Right cardiac atrium (tissue), 5 donors: ENCODE measurements at places on chromosomes 13 and 19. TPM values are rescaled to one million over a fixed set of nuclear protein-coding genes. Genes with fewer than 3 reads are reported as not detected.

DNA sequence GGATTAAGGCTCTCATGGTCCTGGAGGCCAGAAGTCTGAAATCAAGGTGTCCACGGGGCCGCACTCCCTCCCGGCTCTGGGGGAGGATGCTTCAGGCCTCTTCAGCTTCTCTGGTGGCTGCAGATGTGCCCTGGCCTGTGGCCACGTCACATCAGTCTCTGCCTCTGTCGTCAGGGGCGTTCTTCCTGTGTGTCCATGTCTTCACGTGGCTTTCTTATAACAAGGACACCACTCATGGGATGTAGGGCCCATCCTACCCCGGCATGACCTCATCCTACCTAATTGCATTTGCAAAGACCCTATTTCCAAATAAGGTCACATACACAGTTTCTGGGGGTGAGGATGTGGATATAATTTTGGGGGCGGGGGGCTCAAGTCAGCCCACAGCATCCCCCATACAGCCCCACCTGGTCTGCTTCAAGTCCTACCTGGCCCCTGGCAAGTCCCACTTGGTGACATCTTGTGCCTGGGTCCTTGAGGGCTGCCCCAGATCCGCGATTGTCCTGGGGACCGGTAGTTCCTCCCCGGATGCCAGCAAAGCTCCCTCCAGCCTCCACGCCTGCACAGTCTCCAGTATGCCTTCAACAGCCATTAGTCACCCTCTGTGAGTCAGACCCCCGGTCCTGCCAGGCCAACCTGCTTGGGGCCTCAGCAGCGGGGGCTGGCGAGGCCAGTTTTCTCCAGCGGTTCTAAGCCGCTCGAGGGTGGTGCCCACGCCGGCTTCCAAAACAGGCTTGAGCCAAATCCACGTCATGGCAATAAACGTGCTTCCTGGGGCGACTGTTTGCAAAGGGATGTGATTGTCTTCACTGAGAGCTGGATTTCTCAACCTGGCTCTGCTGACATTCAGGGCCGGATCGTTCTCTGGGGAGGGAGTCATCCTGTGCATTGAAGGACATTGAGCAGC, 32.2 kb downstream of the MYO9B start:
- DNase-seq: peak; percentile 97

GJB6 gene
- not detected for total RNA-seq

DNA sequence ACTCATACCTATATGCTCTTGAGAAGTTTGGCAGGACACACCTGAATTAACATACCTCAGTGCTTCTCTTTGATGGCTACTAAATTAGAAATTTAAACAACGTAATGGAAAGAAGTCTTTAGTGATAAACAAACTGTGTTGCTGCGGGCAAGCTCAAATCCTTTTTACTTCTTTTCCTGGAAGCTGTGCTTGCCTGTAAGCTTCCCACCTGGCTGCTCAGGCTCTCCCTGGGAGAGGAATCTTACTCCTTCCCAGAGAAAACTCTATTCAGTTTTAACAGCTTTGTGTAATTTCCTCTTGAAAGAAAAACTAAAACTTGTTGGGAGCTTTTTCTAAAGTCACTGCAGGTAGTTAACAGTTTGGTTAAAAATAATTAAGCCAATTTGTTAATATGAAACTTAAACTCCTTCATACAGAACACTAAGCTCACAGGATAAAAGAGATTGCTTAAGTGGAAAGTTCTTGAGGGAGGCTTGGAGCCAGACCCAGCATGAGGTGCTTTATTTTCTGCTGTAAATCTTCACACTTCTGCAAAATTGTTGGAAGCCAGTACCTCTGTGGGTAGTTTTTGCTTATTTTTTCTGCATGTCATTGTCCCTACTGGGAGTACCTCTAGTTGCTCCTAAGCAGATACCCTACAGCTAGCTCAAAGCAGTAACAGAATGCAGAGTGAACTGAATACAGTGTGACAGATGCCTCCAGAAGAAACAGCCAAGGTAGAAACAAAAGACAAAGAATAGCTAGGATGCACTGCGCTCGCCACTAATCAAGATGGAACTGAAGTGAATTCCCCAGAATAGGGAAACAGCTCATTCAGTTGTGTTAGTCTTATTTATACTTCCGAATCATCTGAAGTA, 1253.0 kb downstream of the PCDH17 start:
- no peak for DNase-seq

- DNase-seq: no peak
Observed at GRCh38 chr13:102233566-102234208, 168.2 kb downstream of the FGF14 start.

GRCh38 chr19:15241259-15241910, 9.1 kb upstream of the EPHX3 start:
- no peak for DNase-seq

DNA sequence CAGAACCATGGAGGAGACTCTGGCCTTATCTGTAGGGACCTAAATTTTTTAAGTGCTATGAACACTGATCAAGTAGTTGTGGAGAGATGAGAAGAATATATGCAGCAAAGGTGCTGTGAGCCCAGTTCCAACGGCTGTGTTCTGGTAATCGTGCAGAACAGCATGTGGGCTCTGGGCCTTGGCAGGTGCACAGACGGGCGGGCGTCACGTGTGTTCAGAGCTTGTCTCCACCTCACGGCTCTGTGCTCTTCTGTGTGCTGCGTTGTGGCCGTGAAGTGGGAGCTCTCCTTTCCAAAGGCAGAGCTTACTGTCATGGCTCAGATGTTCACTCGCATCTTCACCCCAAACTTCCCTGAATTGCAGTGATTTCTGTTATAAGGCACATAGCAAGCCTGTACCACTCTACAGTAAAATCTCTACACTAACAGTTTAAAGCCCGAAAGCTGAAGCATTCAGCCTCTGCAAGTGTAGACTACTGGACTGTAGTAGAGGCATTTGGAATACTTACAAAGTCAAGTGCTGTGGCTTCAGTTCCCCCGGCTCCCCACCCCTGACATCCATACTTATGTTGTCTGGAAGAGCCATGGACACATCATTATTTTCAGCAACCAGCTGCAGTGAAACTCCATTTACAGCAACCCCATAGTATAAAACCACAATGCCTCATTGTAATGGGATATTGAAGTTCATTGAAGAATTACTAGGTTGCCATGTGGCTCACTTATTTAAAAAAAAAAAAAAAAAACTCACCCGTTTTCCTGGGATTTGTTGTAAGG, 27.5 kb upstream of the TEX29 start:
- no peak for DNase-seq

DNA sequence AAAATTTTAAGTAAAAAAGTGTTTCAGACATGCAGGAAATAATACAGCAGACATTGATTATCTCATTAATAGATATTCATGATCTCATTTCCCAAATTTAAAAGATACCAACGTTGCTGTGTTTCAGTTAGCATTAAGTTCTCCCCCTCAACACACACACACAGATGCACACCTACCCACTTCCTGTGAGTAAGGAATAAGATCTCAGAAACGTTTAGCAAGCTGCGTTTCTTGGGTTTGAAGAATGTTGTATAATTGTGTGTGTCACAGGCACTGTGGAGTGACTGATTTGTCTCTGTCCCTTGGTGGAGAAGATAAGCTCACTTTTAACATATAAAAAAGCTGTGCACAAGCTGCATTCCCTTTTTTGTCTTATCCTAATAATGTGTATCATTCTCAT, 196.8 kb downstream of the PDS5B start:
- no peak for DNase-seq

DNA sequence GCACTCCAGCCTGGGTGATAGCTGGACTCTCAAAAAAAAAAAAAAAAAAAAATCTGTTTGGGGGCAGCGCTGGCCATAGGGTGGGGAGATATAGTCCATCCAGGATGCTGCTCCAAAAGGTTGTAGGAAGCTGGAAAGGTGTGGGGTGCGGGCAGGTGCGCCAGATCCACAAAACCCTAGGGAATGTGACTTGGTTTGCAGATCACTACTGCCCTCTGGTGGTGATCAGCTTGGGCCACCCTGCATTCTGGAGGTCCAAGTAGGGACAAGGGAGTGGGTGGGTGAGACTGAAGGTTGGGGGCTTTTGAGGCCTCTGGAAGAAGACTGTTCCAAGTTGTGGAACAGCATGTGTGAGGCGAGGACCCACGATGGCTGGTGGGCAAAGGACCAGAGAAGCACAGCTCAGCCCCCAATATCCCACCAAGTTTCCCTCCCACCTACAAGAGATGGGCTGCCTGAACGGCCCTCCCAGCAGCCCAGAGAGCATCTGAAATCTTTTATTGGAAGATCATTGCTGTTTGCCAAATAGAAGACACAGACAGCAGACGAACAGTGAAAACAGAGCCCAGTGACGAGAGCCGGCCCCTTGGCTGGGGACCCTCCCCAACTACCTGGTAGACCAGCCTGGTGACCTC, 10.4 kb upstream of the TYK2 start:
- DNase-seq: peak; percentile 84

GRCh38 chr19:46460981-46461380, 10.4 kb downstream of the PNMA8A start:
- DNase-seq: no peak

- no peak for DNase-seq
Observed at GRCh38 chr19:10776900-10777650, 58.9 kb downstream of the TMED1 start.

- no peak for DNase-seq
Observed at GRCh38 chr13:49343255-49343654, 95.5 kb downstream of the CDADC1 start.

CYSLTR2 gene
- total RNA-seq: 12.6 TPM

DNA sequence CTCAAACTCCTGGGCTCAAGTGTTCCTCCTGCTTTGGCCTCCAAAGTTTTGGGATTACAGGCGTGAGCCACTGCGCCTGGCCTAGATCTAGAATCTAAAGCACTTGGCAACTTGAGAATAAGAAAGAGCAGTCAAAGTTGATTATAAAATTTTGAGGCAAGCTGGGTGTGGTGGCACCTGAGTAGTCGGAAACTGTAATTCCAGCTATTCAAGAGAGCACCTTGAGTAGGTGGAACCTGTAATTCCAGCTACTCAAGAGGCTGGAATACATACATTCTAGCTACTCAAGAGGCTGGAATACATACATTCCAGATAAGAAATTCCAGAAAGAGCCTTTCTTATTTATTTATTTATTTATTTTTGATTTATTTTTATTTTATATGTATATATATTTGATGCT, 8.3 kb upstream of the NAA16 start:
- DNase-seq: no peak

RGL3 gene
- 14.0 TPM for total RNA-seq

HPN gene
- 7.0 TPM for total RNA-seq

DNA sequence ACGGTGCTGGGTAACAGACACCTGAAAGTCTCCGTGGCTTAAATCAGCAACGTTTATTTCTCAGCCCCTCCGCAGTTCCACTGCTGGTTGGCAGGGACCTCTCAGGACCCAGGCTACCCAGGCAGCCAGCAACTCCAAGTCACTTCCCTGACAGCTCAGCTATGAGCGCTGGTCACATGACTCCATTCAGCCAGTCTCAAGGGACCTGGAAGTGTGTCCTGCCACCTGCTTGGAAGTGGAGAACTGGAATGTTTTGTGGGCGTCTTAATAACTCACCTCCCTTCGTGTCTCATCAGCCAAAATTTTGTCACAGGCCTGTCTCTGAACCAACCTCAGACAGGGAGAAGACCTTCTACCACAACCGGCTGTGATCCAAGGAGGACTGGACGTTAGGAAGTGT, 72.8 kb downstream of the DPF1 start:
- DNase-seq: no peak

GRCh38 chr13:98482476-98483444, 94.1 kb downstream of the STK24 start:
- peak; percentile 90 for DNase-seq

- DNase-seq: peak; percentile 93
Observed at GRCh38 chr19:45322744-45323281, at the start of gene CKM. TSS of gene CKM (minus strand) at chr19:45322875. CDS start at chr19:45319713, 3,162 bp downstream.

- DNase-seq: no peak
Observed at GRCh38 chr19:43485951-43486350, 18.6 kb downstream of the PHLDB3 start.
